ENCODE measurements at places on chromosomes 2 and 18.

- DNase-seq: no peak
Observed at GRCh38 chr2:26002632-26003310, 20.5 kb upstream of the KIF3C start.

GRCh38 chr2:96838345-96839292, 5.2 kb downstream of the ANKRD23 start:
- no peak for DNase-seq

GRCh38 chr2:10601866-10602566, 87.8 kb downstream of the NOL10 start:
- DNase-seq: no peak

DNA sequence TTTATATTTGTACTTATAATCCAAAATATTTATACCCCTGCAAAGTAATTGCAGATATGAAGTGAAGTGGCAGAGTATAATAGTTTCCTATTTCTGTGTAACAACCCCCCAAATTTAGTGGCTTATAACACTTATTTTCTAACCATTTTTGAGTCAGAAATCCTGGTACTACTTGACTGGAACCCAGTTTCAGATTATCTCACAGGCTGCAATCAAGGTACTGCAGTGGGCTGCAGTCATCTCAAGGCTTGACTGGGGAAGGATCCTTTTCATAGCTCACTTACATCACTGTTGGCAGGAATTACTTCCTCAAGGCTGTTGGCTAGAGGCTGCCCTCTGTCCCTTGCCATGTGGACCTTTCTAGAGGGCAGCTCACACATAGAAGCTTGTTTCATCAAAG, 558.2 kb upstream of the PKDCC start:
- no peak for DNase-seq

DNA sequence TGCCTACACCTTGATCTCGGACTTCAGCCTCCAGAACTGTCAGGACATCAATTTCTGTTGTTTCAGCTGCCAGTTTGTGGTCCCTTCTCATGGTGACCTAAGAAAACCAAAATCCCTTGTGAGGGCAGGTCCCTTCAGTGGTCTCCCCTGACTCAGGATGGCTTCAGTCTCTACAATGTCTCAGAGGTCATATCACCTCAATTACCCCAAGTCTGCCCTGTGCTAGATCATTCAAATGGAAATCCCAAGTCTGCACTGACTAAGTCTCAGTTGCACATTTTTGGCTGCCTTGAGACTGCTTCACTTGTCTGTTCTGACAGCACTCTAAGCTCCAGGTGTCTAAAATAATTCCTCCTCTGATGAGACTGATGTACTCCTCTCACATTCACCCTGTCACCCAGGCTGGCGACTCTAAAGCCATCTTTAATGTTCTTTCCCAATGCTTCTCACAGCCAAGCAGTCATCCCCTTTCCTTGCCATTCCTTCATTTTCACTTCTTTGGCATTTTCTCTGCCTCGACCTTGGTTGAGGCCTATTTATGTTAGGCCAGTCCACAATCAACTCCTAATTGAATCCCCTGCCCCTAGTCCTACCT, 470.8 kb downstream of the DLGAP1 start:
- DNase-seq: no peak

- DNase-seq: no peak
Observed at GRCh38 chr2:237128026-237128703, 42.5 kb downstream of the COPS8 start.

DNA sequence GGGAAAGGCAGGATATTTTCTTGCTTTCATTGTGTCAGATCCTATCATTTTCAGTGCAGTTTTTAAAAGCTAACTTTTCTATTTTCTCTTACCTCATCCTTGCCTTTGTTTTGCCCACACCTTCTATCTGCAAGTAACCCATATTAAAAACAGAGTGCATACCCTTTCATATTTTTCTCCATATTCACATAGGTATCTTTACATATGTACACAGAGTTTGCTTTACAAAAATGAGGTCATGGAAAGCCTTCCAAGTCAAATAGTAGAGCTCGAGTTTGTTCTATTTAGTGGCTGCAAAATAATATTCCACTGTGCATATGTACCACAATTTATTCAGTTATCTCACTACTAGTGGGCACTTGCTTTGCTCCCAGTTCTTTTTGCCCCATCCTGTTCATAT, 3.9 kb upstream of the DHRS9 start:
- DNase-seq: no peak

- no peak for DNase-seq
Observed at GRCh38 chr2:196821195-196821594, 12.0 kb upstream of the C2orf66 start.

GRCh38 chr2:120546048-120546864, 189.4 kb upstream of the GLI2 start:
- no peak for DNase-seq

DNA sequence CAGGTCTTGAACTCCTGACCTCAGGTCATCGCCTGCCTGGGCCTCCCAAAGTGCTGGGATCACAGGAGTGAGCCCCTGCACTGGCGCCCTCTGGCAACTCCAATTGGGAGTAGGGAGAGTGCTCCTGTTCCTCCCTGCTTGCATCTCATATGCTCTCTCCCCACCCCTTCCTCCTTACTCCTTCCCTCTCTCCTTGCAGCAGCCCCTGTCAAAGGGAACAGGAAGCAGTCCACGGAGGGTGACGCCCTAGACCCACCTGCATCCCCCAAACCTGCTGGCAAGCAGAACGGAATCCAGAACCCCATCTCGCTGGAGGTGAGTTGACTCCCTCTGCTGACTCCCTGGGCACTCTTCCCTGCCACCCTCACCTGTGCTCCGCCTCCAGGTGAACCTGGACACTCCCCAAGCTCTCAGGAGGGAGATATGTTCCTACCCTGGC, 10.7 kb downstream of the ARID5A start:
- DNase-seq: no peak

GRCh38 chr18:11736656-11737055, 47.6 kb downstream of the GNAL start:
- no peak for DNase-seq

GRCh38 chr18:76532875-76533274, 37.8 kb upstream of the ZNF516 start:
- DNase-seq: no peak

GRCh38 chr2:176817061-176817565, 395.5 kb upstream of the HNRNPA3 start:
- no peak for DNase-seq

- DNase-seq: no peak
Observed at GRCh38 chr2:98374286-98374685, 28.0 kb downstream of the CNGA3 start.

DNA sequence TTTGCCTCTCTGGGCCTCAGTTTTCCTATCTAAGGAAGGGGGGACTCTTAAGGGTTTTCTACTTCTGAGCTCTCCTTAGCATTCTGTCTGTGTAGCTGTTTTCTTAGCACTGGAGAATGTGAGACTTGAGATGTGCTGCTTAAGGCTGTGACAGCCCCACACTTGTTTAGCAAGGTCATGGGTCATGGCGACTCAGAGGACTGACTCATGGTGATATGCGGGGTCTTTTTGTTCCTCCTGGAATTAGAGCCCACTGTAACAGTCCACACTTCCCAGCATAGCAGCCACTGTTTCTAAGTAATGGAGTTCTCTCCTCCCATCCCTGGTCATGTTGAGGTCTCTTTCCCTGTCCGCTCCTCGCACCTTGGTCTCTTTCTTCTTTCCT, 4.1 kb upstream of the LPIN1 start:
- no peak for DNase-seq

DNA sequence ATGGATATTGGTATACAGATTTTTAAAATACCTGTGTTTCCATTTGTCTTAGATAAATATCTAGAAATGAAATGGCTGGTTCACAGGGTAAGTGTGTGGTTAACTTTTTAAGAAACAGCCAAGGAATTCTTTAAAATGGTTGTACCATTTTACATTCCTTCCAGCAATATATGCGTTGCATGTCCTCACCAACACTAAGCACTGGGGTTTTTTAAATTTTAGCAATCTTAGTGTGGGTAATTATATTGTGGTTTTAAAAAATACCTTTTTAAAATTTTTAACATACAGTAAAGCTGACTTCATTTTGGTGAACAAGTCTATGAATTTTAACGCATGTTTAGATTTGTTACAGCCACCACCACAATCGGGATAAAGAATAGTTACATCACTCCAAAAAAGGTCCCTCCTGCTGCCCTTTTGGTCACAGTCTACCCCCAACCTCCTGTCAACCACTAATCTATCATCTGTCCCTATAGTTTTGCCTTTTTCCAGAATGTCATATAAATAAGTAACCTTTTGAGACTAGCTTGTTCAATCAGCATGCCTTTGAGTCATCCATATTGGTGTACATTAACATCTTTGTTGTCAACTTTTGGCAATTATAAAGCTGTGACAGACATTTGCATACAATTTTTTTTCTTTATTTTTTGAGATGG, 128.1 kb upstream of the MSTN start:
- DNase-seq: no peak

DNA sequence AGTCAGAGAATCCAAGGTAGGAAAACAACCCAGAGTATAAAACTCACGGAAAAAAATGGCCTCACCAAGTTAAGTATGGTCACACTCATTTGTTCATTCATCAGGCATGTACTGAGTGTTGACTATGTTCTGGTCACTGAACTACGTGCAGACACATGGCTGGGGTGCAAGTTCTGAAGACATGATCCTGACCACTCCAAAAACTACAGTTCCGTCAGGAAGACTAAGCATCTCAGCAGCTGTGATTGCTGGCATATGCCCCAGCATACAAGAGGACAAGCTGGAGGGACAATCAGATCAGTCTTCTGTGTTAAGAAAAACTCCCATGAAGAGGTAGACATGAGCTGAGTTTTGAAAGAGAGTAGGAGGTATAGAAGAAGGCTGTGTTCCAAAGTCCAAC, 72.8 kb downstream of the TCF4 start:
- DNase-seq: no peak

DNA sequence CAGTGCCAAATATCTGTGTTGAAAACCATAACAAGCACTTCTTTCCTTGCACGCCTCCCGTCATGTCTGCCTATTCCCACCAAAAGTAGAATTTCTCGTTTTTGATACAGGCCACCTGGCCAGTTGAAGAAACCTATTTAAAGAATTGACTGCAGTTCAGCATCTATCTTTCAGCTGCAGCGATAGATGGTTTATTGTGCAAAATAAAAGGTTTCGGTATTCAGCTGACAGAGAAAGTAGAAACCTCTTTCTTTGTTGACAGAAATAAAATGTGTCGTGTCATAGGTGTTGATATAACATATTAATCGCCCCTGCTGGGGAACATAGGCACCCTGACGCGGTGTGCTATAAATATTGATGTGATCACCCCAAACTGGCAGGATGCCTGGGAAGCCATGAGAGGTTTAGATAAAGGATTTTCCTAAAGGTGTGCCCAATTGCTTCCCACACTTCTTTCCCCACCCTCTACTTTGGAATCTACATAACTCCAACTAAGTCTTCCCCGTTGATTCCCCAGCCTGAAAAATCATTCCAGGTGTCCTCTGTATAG, 570.4 kb downstream of the CCDC85A start:
- DNase-seq: no peak

DNA sequence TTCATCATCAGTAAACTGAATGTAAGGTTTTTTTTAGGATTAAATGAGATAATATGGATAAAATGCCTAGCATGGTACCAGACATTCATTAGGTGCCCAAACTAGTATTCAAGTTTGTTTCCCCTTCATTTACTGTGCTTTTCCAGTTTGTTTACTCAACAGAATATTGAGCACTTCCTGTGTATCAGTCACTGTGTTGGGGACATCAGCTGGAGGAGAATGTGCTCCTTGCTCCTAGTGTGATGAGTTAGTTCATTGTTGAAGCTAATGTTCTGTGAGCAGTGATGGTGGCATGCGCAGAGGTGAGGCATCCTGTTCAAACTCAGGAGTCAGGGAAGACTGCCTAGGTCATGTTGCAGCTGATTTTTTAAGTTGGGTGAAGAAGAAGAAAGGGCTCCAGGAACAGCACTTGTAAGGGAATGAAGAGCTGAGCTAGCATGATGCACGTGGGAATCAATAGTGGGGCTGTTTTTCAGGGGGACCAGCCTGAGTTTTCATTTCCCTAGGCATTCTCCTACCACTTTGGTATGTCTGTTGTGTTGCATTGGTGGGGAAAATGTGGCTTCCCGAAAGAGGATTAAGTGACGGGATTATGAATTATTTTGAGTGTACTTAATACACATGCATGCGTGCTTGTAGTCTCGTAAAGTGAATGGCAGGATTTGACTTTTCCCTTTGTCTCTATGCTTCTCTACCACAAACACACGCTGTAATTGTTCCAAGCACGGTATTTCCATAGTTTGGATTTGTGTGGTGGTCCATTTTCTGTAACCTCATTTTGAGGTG, 23.7 kb downstream of the TTLL4 start:
- no peak for DNase-seq

- DNase-seq: no peak
Observed at GRCh38 chr2:65866148-65866547, 433.7 kb upstream of the SPRED2 start.

All from stimulated activated CD8-positive, alpha-beta memory T cell treated with anti-CD3 and anti-CD28 coated beads, Interleukin-7, amount 100 ng/mL, for 1 hour (primary cell).